ENCODE measurements at places on chromosomes 7 and 10. TPM values are rescaled to one million over a fixed set of nuclear protein-coding genes. Genes with fewer than 3 reads are reported as not detected.

The GIMAP2 gene
- total RNA-seq = 8.3 TPM

The MPP7 gene
- 8.3 TPM for total RNA-seq

The VSTM4 gene
- 1.7 TPM for total RNA-seq

The DNA2 gene
- 10.7 TPM for total RNA-seq

The SPDYE9 gene
- total RNA-seq = not detected

The DNAH11 gene
- total RNA-seq = not detected

The TECPR1 gene
- total RNA-seq = 9.5 TPM

The SNCG gene
- 7.6 TPM for total RNA-seq

The CFAP70 gene
- total RNA-seq = 4.1 TPM

The SMNDC1 gene
- total RNA-seq = 5.1 TPM

The COL1A2 gene
- 218 TPM for total RNA-seq

The ZNF800 gene
- 6.9 TPM for total RNA-seq

The FGL2 gene
- not detected for total RNA-seq

The HBP1 gene
- 26.8 TPM for total RNA-seq

The MEPCE gene
- 57.3 TPM for total RNA-seq

The IL15RA gene
- total RNA-seq = 23.8 TPM

The ZPBP gene
- total RNA-seq = not detected

The PLPP4 gene
- total RNA-seq = 13.4 TPM

The VWC2 gene
- total RNA-seq = not detected

The MACROH2A2 gene
- 16.3 TPM for total RNA-seq
